ENCODE measurements at places on chromosomes 2 and 18.

GRCh38 chr2:209322041-209322440, 101.8 kb upstream of the MAP2 start:
- DNase-seq, result no peak

DNA sequence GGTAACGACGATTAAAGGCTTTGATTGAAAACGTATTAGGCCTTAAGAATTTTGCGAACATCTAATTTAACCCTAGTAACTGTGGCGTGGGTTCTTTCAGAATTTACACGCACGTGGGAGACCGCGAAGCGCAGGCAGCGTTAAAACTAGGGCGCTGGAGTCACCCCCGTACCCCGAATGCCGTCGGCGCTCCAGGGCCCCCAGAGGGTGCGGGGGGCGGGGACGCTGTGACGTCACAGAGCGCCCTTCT, 673 bp upstream of the SMCHD1 start:
- peak; percentile 72 for DNase-seq

DNA sequence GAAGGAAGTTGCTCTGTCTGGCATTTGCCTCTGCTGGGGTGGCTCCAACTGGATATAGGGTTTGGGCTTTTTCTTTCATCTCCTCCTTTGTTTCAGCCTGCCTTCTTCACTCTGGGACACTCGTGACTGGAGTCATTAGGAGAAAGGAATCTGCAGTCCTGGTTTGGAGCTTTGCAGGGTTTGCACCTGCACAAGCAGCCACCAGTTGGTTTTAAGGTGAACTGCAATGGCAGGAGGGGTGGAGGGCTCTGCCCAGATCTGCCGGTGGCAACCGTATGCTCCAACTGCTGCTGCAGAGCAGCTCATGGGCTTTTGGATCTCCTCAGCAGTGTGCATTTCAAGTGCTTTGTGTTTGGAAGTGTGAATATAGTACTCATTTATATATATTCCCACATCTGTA, 131.3 kb upstream of the MGAT5 start:
- no peak for DNase-seq

GRCh38 chr2:3278521-3279218, 98.9 kb downstream of the EIPR1 start:
- DNase-seq, result no peak

GRCh38 chr2:190105554-190105953, 43.0 kb upstream of the MSTN start:
- DNase-seq, result no peak

DNA sequence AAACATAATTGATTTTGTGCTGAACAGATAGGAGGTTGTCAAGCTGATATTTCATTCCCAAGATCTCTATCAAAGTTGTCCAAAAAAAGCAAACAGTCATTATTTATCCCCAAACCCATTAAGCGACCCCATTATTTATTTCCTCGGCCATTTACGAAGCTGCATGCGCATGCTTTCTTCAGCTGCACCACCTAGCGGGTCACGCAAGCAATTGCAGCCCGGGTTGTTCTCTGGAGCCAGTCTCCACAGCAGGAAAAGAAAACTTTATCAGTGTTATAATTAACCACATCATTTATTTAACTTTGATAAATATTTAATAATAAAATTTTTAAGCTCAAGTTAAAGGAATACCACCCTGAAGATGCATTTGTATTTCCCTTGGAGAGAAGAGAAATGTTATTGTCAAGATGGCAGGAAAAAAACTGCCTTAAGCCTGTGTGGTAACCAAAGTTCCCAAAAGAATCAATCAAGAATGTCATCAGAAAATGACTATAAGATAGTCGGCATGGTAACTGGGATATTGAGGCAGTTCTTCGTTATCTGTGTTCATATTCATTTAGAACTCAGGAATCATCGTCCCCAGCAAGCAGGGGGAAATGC, 304.7 kb downstream of the FBXO15 start:
- DNase-seq, result peak; percentile 11

DNA sequence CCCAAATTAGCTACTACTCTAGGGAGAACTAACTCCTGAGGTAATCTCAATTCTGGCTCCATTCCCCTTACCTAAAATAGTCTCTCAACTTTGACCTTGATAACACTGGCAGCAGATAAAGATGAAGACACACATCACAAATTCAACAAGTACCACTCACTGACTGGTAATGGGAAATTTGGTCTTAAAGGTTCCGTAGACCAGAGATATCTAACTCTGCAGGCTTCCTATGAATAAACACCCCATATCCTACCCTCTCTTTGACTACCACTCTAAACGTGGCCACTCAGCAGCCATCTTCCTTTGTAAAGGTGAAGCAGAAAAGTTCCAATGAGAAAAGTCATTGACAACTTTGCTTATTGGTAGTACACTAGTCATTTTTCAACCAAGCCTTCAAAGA, 38.6 kb upstream of the GALNT5 start:
- DNase-seq, result no peak

- DNase-seq, result no peak
These were observed 44.5 kb downstream of the METTL8 start for GRCh38 chr2:171389325-171389724.

GRCh38 chr18:31723639-31723989, 37.1 kb downstream of the SLC25A52 start:
- DNase-seq, result no peak

DNA sequence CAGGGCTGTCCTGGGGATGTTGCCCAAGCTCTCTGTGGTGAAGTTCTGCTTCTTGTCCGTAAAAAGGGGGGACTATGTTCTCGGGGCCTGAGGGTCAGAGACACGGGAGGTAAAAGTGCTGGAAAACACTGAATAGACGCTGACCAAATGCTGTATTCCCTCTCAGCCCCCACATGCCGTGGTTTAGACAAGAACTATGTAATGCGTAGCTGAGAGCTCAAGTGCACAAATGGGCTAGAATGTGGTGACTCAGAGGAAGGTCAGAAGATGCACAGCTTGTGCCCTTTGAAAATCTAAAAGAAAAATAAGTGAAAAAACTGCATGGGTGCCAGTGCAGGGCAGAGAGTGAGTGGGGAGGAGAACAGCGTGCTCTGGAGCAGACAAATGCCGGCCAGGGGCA, 80.3 kb upstream of the MAP4K4 start:
- DNase-seq, result no peak

DNA sequence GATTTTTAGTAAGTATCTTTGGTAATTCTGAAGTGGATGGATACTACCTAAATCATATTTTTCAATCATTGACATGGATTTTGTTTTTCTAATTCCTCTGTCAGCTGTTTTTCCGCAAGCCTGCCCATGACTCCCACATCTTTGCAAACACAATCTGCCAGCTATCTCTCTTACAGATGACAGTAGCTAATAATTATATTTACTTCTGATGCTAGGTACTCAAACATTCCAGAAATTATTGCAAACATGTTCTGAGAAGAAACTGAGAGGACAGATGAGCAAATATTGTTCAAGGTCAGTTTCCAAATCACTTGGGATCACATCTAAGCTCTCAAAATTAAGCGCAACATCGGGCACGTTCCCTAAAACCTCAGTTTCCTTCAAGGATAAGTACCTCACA, 270.0 kb upstream of the CDH19 start:
- DNase-seq, result no peak

GRCh38 chr18:35369126-35369525, 8.0 kb downstream of the ZNF396 start:
- DNase-seq, result no peak

DNA sequence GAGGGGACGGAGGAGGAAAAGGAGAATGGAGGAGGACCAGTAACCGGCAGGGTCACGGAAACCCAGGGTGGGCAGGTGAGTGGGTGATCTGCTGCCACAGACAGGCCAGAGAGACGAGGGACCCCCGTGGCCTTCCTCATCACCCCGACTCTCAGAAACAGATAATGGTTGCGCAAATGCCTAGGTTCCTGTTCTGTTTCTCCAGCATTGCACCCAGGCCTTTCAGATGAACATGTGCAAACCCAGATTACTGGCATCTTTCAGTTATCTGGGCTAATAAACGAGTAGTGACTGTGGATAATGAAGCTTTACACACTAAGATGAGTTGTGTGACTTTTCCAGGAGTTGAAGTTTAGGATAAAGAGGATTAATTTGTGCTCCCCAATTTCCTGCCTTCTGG, 46.5 kb downstream of the TET3 start:
- DNase-seq, result no peak

GRCh38 chr2:96157649-96158553, 12.7 kb upstream of the DUSP2 start:
- peak; percentile 93 for DNase-seq

DNA sequence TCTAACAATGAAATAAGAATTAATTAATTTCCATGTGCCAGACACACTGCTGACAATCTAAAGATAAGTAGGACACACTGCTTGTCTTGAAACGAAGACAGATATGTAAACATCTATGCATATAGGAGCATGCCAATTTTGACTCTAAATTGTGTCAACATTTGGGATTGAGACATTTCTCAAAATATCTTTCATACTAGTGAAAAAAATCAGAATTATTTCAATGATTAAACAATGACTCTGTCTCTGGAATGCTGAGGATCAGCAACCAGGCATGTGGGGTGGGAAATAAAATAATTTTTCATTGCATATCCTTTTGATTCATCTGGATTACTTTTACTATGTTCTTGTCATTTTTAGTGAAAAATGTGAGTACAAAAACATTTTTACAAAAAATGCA, 262.6 kb upstream of the SYT4 start:
- no peak for DNase-seq

GRCh38 chr2:219207884-219208740, 1.5 kb downstream of the ZFAND2B start:
- no peak for DNase-seq

DNA sequence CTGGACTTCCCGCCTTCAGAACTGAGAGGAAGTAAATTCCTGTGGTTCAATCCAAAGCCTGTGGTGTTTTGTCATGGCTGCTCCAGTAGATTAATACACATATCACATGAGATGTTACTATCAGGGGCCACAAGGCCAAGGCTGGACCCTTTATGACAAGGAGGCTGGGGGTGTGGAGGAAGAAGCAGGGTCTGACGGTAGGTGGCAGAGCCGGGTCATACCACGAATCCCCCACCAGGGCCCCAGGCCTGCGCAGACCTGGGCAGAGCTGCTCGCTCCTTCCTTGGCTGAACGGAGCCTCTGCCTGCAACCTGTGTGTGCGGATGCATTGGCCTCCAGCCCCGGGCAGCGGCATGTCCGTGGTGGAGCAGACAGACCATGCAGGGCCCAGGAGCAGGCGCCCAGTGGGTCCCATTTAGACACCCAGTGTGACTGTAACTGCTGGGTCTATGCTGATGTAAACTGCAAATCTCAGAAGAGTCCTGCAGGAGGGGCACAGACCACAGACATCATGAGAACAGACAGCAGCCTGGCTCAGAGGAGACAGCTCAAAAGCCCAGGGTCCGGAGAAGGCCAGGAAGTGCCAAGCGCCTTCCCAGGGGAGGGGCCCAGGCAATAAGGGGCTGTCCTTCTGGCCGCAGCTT, 155.2 kb downstream of the PXDN start:
- no peak for DNase-seq

DNA sequence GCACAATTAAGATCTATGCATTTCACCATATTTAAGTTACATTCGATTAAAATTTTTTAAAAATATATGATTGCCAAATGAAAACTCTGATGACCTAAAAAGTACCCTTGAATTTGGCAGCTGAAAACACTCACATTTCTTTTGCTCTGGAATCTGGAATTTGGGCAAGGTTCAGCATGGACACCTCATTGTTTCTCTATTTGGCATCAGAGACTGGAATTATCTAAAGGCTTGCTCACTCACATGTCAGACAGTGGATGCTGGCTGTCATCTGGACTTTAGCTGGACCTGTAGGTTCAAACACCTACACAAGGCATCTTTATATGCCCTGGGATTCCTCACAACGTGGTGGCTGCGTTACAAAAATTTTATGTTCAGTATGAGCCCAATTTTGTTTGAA, 16.1 kb downstream of the MBOAT2 start:
- no peak for DNase-seq

DNA sequence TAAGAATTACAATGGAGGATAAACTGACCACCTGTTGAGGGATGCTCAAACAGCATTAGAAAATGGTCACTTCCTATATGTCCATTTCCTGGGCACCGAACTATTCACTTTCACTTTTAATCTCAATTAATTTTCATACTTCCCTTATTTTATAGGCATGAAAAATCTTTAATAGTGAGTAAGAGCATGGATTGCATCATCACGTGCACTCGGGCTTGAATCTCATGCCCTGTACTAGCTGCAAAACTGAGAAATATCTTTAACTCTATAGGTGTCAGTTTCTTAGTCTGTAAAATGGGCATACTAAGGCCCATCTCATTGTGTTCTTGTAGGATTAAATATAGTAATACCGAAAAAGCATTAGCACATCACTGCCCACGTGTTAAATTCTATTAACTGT, 183.9 kb upstream of the FIGN start:
- DNase-seq, result no peak

DNA sequence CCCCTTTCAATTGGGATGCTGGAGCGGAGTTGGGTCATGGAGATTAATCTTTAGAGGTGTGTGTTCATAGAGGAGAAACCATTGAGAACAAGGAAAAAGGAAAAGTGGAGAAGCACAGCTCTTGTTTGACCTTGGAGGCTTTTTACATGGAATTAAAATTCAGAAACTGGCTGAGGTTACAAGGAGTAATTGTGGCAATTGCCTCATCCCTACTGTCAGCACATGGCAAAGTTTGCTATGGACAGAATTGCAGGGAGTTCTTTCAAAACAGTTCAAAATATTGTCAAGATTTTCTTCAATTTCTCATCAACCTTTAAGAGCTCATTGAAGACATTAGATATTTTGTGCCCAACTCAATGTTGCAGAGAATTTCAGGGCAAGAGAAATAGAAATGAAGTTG, 232.7 kb downstream of the SLC8A1 start:
- no peak for DNase-seq

- no peak for DNase-seq
These were observed 69.9 kb upstream of the DTNB start for GRCh38 chr2:25743132-25743830.

DNA sequence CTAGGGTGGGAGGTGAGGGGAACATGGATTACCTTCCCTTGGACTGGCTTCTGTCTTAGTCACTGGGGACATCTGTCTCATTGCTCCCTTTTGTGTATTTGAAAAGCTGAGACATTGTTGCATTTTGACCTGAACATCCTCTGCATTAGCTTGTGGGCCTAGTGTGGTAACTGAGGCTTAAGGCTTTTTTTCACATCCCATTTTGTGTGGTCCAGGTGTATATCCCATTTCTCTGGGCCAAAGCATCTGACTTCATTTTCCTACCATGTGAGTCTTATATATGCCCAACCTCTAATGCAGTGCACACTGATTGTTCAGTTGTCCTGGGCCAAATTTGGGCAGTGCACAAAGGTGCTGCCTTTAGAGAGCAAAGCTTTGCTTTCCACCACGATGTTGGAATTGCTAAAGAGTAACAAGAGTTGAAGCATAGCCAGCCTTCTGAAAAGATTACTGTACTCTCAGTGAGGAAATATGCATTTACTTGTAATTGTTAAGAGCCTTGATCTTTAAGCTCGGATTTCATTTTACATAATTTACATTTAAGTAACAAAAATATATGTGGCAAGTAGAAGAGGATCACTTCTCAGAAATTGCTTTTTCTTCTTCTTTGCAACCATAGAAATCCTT, 13.3 kb downstream of the PRKCE start:
- no peak for DNase-seq

DNA sequence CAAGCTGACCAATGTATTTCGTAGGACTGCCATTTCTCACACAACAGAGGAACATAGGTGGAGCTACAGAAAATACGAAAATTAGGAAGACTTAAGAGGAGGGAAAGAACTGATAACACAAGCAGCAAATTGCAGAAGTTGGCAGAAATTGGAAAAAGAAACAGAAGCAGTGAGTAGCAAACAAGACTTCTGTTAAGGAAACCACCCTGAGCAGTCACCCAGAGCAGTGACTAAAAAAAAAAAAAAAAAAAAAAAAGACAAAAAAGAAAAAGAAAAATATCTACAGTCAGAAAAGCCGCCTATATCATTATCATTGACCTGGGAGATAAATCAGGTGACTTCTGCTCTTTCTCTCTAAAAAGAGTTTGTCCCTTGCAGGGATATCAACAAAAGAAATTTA, 21.4 kb downstream of the STK17B start:
- no peak for DNase-seq

All from stimulated activated CD4-positive, alpha-beta T cell treated with anti-CD3 and anti-CD28 coated beads, TNF-alpha, amount 100 ng/mL, for 24 hours (primary cell).